ENCODE measurements at places on chromosomes 13 and 19. TPM values are rescaled to one million over a fixed set of nuclear protein-coding genes. Genes with fewer than 3 reads are reported as not detected.

The COX7A1 gene
- polyA plus RNA-seq = 93.2 TPM

The FAM216B gene
- polyA plus RNA-seq = not detected

The SULT2A1 gene
- not detected for polyA plus RNA-seq

- no peaks in the 10 kb centered on the region for H3K4me1 ChIP-seq
- no peaks in the 10 kb centered on the region for H3K36me3 ChIP-seq
- no peak within 1 kb of the TSS for H3K27ac ChIP-seq
- no peak within 1 kb of the TSS for H3K4me3 ChIP-seq
- no peaks in the 10 kb centered on the region for H3K27me3 ChIP-seq
Observed at GRCh38 chr19:6481541-6482342, at the start of gene DENND1C. DENND1C (minus strand) TSS chr19:6481787; CDS start chr19:6481695, 92 bp downstream.

DNA sequence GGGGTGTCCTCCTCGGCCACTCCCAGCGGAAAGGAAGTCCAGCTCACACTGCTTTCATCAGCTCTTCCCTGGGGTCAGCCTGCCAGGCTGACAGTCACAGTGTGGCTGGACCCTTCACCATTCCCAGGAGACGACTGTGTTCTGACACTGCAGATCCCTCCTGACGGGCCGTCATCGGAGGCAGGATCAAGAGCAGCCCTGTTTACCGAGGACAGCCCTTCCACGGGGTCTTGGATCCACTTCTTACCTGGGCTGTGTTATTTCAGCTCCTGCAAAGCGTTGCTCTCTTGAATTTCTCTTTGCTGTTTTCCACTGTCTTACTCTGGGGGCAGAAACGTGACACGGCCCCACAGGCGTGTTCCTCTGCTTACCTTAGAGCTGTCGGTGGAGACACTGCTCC, 149.9 kb upstream of the SOX1 start:
- H3K4me1 ChIP-seq = no peaks in the 10 kb centered on the region
- no peak overlapping the region for H3K4me3 ChIP-seq
- no peak for DNase-seq
- no peaks in the 10 kb centered on the region for H3K36me3 ChIP-seq
- H3K27me3 ChIP-seq = no peaks in the 10 kb centered on the region

GRCh38 chr13:88360761-88361160, 689.6 kb downstream of the SLITRK5 start:
- H3K4me1 ChIP-seq = no peaks in the 10 kb centered on the region
- no peaks in the 10 kb centered on the region for H3K36me3 ChIP-seq

The IL11 gene
- 6.7 TPM for polyA plus RNA-seq

DNA sequence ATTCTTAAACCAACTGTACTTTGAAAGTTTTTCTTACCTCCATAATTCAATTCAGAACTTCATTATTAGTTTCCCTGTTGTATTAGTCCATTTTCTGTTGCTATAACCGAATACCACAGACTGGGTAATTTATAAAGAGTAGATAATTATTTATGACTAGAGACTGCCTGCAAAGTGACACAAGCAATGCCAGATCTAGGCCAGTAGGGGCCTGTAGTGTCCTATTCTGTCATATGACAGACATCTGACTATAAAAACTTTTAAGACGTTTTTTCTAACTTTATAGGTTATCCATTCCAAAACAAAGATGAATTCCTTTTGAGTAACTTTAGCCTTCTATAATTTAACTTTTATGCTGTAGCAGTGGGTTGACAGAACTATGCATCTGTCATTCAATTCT, 2783.8 kb downstream of the PCDH9 start:
- H3K4me3 ChIP-seq = no peak overlapping the region
- H3K27me3 ChIP-seq = no peaks in the 10 kb centered on the region
- H3K36me3 ChIP-seq = no peaks in the 10 kb centered on the region
- no peaks in the 10 kb centered on the region for H3K4me1 ChIP-seq
- no peak for DNase-seq

The OR4F17 gene
- not detected for polyA plus RNA-seq

The OVOL3 gene
- not detected for polyA plus RNA-seq

DNA sequence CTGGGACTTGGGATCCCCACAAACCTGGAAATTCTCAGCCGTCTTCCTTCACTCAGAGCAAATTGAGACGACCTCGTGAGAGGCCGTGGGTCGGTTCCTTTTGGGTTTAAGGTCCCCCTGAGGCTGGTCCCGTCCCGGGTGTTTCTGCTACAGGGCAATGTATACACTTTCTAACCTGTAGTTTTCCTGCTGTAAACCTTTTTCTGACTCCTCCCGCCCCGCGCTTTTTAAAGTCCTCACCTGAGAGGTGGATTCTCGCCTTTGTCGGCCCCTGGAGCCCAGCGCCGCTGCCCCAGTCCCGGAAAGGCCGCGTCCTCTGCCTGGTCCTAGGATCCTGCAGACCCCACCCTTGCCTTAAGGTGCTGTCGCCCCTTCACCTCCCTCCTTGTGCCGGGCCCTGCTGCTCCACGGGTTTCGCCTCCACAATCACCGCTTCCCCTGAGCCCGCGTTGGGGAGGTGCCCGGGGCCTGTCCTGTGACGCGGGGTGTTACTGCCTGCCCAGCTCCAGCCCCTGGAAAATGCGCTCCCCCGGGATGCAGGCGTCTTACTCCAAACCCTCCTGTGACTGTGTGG, 391 bp downstream of the ZNF761 start:
- no peaks in the 10 kb centered on the region for H3K4me1 ChIP-seq
- H3K27me3 ChIP-seq = no peaks in the 10 kb centered on the region
- DNase-seq = peak; percentile 52
- peak overlapping the region; percentile 88 for H3K4me3 ChIP-seq
- no peaks in the 10 kb centered on the region for H3K36me3 ChIP-seq
- H3K27ac ChIP-seq = peak overlapping the region; percentile 70

- H3K27me3 ChIP-seq = no peaks in the 10 kb centered on the region
- no peak overlapping the region for H3K4me3 ChIP-seq
- no peaks in the 10 kb centered on the region for H3K4me1 ChIP-seq
- DNase-seq = no peak
Observed at GRCh38 chr13:74571811-74572210, 437.6 kb upstream of the KLF12 start.

- H3K4me1 ChIP-seq = peaks cover 19% of the 10 kb centered on the region
- DNase-seq = no peak
- no peak overlapping the region for H3K27ac ChIP-seq
- no peaks in the 10 kb centered on the region for H3K27me3 ChIP-seq
- H3K4me3 ChIP-seq = no peak overlapping the region
Observed at GRCh38 chr19:5960005-5961001, 17.6 kb downstream of the RANBP3 start.

The COMP gene
- 257 TPM for polyA plus RNA-seq

- H3K27me3 ChIP-seq = no peaks in the 10 kb centered on the region
- no peak for DNase-seq
- no peaks in the 10 kb centered on the region for H3K36me3 ChIP-seq
- no peaks in the 10 kb centered on the region for H3K4me1 ChIP-seq
Observed at GRCh38 chr13:113771709-113772331, 12.8 kb downstream of the TMEM255B start.

The ZNF723 gene
- polyA plus RNA-seq = not detected

DNA sequence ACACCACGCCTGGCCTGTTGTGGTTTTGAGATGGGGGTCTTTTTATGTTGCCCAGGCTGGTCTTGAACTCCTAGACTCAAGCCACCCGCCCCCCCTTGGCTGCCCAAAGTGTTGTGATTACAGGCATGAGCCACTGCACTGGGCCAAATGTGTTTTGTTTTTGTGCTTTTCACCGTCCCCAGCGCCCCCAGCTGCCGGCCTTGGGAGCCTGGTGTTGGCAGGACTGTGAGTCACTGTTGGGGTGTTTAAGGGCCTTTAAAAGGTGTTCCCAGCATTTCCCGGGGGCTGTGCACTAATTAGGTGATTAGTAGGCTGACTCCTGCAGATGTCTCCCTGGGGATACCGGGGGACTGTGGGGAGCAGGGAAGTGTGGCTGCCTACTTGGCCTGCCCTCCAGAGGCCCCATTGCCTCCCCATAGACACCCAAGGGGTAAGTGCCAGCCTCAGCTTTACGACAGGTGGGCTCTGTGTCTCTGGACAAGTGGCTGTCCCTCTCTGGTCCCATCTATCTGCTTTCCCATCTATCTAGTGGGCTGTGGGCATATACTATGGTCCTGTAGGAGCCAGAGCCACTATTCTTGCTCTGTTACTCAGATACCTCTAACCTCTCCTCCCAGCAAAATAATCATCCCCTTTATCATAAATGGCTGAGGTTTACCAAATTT, 11.8 kb upstream of the TLE5 start:
- H3K4me1 ChIP-seq = no peaks in the 10 kb centered on the region
- no peak overlapping the region for H3K4me3 ChIP-seq
- H3K27ac ChIP-seq = no peak overlapping the region

DNA sequence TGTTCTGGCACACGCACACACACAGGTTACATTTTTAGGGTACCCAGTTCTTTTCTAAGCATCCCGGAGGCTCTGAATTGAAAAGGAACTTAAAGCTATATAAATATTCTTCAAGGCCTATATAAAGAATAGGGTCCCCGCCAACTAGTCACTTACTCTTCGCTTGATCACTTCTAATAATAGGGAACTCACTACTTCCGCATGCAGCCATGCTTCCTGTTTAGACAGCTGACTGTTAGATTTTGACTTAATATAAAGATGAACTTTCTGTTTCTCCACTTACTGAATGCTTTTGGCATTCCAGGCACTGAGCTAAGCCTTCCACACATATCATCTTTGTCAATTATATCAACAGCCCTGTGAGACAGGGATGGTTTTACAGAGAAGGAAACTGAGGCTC, 259.6 kb downstream of the TSHZ3 start:
- no peaks in the 10 kb centered on the region for H3K36me3 ChIP-seq
- H3K4me1 ChIP-seq = no peaks in the 10 kb centered on the region
- no peaks in the 10 kb centered on the region for H3K27me3 ChIP-seq
- no peak overlapping the region for H3K27ac ChIP-seq
- no peak overlapping the region for H3K4me3 ChIP-seq

DNA sequence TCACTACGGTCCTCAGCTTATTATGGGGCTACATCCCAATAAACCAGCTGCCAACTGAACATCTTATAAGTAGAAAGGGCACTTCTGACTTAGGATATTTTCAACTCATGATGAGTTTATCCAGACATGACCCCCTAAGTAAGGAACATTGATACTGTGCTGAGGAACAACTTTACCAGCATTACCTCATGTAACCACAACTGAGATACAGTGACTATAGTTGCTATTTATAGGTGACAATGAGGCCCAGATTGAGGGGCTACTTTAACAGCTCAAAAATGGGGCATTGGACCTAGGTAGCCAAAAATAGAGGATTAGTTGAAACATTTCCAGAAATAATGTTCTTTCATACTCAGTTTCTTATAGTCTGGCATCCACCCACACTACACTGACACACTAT, 26.8 kb downstream of the SKA3 start:
- H3K4me1 ChIP-seq = no peaks in the 10 kb centered on the region
- H3K27me3 ChIP-seq = no peaks in the 10 kb centered on the region
- DNase-seq = peak; percentile 4
- peaks cover 23% of the 10 kb centered on the region for H3K36me3 ChIP-seq
- H3K4me3 ChIP-seq = no peak overlapping the region
- H3K27ac ChIP-seq = no peak overlapping the region

DNA sequence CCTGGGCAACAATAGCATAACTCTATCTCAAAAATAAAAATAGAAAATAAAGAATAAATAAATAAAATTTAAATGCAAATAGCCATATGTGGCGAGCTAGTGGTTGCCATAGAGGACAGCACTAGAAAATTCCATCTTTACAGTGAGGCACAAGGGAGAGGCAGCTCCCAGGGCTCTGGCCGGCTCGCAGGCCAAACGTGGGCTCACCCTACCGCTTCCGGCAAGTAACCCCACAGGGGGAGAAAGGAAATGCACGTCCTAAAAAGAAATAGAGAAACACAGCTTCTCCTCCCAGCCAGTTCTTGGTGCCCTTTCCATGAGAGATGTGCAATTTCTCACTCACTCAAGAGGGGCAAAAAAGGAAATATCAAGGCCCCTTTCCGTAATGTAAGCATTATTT, 12.4 kb upstream of the GRWD1 start:
- H3K27ac ChIP-seq = no peak overlapping the region
- H3K4me1 ChIP-seq = no peaks in the 10 kb centered on the region
- H3K4me3 ChIP-seq = no peak overlapping the region
- H3K36me3 ChIP-seq = no peaks in the 10 kb centered on the region

DNA sequence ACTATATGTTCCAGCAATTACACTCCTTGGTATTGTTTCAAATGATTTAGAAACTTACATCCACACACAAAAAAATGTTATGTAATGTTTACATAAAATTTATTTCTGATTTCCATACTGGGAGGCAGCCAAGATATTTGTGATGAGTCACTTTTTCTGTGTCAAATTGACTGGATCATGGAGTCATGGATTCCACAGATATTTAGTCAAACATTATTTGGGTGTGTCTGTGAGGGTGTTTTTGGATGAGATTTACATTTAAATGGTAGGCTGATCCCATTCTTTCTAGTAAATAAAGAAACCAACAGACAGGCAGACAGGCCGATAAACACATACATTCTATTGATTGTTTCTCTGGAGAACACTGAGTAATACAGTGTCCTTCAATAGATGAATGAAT, 562.8 kb downstream of the SLITRK6 start:
- H3K27me3 ChIP-seq = no peaks in the 10 kb centered on the region
- no peak overlapping the region for H3K27ac ChIP-seq
- DNase-seq = no peak
- H3K4me1 ChIP-seq = no peaks in the 10 kb centered on the region
- no peaks in the 10 kb centered on the region for H3K36me3 ChIP-seq

The KLHL26 gene
- 2.8 TPM for polyA plus RNA-seq

- H3K27ac ChIP-seq = no peak overlapping the region
- H3K27me3 ChIP-seq = no peaks in the 10 kb centered on the region
- no peak for DNase-seq
- no peak overlapping the region for H3K4me3 ChIP-seq
- no peaks in the 10 kb centered on the region for H3K36me3 ChIP-seq
Observed at GRCh38 chr13:85638265-85638664, 161.0 kb downstream of the SLITRK6 start.

- H3K27ac ChIP-seq = no peak overlapping the region
- DNase-seq = peak; percentile 81
- H3K4me3 ChIP-seq = no peak overlapping the region
Observed at GRCh38 chr19:55467236-55468053, 2.9 kb upstream of the C19orf85 start.

The ISYNA1 gene
- 17.2 TPM for polyA plus RNA-seq

- H3K36me3 ChIP-seq = no peaks in the 10 kb centered on the region
- no peak overlapping the region for H3K4me3 ChIP-seq
- no peak overlapping the region for H3K27ac ChIP-seq
- H3K4me1 ChIP-seq = peaks cover 24% of the 10 kb centered on the region
- H3K27me3 ChIP-seq = no peaks in the 10 kb centered on the region
Observed at GRCh38 chr13:28717170-28717569, 1.6 kb downstream of the SLC46A3 start.

The RASIP1 gene
- 0.44 TPM for polyA plus RNA-seq

The NLRP7 gene
- polyA plus RNA-seq = not detected

The CXCL17 gene
- polyA plus RNA-seq = not detected

GRCh38 chr19:6218491-6219146, 61.2 kb downstream of the MLLT1 start:
- no peak overlapping the region for H3K27ac ChIP-seq
- H3K4me3 ChIP-seq = no peak overlapping the region
- peaks cover 6% of the 10 kb centered on the region for H3K36me3 ChIP-seq

- H3K27ac ChIP-seq = no peak overlapping the region
- no peak overlapping the region for H3K4me3 ChIP-seq
- DNase-seq = no peak
- H3K4me1 ChIP-seq = no peaks in the 10 kb centered on the region
- peaks cover 11% of the 10 kb centered on the region for H3K36me3 ChIP-seq
- H3K27me3 ChIP-seq = no peaks in the 10 kb centered on the region
Observed at GRCh38 chr19:32480321-32480720, 74.8 kb downstream of the DPY19L3 start.

Measured in GM23248 (cell line).